ENCODE measurements at places on chromosomes 12 and 14.

- no peak for DNase-seq
Measured at GRCh38 chr14:40784860-40785259, 821.8 kb upstream of the LRFN5 start.

GRCh38 chr12:64997858-64998257 is 123.2 kb downstream of the WIF1 start:
- no peak for DNase-seq

GRCh38 chr12:99147130-99147529 is 500.4 kb upstream of the GARIN6 start:
- no peak for DNase-seq

DNA sequence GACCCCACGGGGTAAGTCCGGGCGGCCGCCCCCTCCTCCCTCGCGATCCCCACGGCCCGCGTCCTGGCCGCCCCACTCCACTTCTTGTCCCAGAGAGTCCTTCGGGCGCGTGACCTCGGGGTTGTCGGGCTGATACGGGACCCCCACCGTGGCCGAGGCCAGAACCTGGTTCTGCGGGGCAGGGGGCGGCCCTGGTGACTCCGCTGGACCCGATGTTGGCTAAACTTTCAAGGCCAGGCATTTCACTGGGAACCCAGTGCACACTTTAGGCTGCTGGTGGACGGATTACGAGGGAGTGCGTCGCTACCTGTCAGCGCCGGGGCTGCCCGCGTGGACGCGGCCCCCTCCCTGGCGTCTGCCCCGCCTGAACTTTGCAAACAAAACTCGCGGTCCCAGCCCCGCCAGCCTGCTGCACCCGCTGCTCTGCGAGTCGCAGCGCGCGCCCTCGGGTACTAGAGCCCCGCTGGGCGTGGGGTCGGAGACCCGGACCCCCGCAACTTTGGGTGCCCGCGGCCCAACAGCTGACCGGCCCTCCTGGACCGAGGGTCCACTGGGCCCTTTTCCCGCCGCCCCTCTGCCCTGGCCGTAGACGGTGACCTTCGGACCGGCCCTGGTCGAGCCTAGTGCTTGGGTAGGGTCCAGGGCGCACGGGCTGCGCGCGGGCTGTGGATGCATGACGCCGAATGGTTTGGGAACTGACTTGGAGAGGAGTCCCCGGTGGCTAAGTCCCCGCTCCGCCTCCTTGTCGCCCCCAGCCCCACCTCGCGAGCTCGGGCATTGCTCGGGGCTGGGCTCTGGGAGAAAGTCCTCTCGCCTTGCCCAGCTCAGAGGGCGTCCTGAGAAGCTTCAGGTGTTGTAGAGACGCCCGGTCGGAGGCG is 624 bp downstream of the RIN3 start:
- DNase-seq = no peak

DNA sequence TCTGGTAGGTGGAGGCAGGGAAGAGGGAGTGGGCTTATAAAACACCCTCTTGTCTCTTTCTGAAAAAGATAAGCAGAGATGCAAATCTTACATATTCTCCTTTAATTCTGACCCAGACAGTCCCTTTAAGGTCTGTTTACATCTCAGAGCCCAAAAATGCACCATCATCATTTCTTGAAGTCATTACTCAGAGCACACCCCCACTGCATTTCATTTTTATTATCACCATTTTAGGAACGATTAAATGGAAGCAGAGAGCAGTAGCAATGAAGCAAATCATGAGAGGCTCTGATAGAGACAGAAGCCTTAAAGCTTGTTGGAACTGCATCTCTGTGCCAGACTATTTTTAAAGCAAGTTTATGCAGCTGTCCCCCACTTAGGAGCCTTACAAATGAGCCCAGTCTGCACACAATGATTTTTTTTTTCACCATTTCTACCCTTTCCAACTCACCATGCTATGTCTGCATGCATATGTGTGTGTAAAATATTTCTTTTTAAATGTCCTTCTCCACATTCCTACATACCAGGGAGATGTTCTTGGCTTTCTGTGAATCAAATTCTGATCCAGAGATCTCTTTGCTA is 311.0 kb downstream of the GRIN2B start:
- DNase-seq = no peak

- no peak for DNase-seq
Measured at GRCh38 chr14:36301159-36301558, 19.3 kb downstream of the MBIP start.
